Right forelimb (tissue), 1 donor: ENCODE measurements at places on chromosomes 5 and 9.

GRCh38 chr9:135369412-135369990 is 110.1 kb upstream of the PPP1R26 start:
- no peak for DNase-seq

DNA sequence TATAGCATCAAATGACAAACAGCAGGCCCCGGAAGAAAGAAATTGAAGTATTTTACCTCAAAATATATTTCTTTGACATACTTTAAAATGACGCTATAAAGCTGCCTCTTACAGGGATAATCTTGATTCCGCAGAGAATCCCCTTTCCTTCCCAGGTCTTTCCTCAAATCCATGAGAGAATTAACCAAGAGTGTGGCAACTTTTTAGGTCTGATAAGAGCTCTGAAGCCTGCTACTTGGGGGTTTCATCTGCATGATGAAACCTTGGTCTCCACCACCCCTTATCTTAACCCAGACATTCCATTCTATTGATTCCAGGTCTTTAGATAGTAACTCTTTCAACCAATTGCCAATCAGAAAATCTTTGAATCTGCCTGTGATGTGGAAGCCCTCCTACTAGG is 173.8 kb downstream of the CEMIP2 start:
- no peak for DNase-seq

GRCh38 chr5:51622161-51622790 is 239.0 kb downstream of the ISL1 start:
- no peak for DNase-seq

DNA sequence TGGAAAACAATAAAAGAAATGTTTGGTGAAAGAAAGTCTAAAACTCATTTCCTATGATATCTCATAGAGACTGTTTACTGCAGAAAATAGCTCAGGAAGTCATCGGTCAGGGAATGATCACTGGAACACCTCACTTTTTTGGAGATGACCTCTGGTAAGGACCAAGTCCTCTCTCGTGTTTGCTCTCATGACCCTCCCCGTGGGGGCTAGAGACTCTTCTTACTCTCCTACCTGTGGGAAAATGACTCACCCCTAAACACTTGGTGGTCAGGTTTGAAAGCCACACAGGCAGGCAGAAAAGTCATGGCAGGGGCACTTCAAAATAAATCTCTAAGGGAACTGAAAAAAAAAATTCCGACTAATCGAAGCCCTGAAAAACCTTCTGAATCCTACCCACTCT is 48.2 kb downstream of the FAM240B start:
- DNase-seq, result no peak

GRCh38 chr9:132488626-132489025 is 78.6 kb downstream of the CFAP77 start:
- DNase-seq, result no peak

- DNase-seq, result no peak
Observed at GRCh38 chr9:91546574-91546973, 122.9 kb upstream of the NFIL3 start.

- no peak for DNase-seq
Observed at GRCh38 chr9:73194284-73194683, 42.6 kb downstream of the ANXA1 start.

- DNase-seq, result no peak
Observed at GRCh38 chr5:95715799-95716461, 15.2 kb upstream of the RHOBTB3 start.

- DNase-seq, result no peak
Observed at GRCh38 chr5:133030343-133031005, 4.1 kb upstream of the ZCCHC10 start.

DNA sequence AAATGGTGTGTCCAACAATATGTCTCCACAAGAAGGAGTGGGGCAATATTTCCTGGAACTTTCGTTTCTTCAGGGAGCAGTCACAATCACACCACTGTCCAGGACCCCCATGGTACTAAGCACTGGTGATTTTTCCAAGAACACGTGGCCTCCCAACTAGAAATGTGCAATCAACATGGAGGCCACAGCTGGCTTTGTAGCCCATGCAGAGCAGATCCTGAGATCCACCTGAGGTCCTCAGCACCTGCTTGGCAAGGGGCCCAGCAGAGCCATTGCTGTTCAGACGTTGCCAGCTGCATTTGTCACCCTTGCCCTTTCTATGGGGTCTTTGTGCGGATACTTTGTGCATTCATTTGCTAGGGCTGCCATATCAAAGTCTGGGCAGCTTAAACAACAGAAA is 334.5 kb upstream of the IRX4 start:
- DNase-seq, result no peak

DNA sequence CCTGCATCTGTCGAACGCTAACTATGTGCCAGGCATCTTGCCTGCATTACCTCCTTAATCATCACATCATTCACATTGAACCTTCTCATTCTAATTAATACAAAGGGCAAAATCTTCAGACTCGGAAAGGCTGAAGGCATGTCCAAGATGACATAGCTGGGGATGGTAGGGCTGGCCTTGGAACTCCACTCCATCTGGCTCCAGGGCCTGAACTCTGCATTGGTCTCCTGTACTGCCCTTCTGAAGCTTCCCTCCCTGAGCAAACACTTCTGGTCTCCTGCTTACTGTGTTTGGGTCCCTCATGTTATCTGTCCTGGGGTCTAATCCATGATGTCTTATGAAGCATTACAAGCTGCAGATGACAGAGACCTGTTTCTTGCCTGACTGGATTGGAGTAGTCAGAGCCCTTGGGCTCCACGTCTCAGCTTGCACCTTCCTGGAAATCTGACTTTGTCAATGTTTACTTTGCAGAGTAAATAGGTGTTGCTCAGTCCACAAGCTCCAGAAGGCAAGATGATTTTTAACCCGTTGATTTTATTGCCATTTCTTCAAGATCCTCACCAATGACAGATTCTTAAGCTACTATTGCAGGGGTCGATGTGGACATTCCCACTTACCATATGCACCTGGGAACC is 106.1 kb downstream of the GALNT10 start:
- DNase-seq, result no peak

- DNase-seq, result no peak
Observed at GRCh38 chr5:96758621-96759020, 49.1 kb downstream of the ERAP1 start.

- DNase-seq, result no peak
Observed at GRCh38 chr5:14968796-14969195, 97.2 kb upstream of the ANKH start.

GRCh38 chr9:37961351-37961750 is 57.4 kb upstream of the SLC25A51 start:
- DNase-seq, result no peak

- DNase-seq, result no peak
Observed at GRCh38 chr9:31574006-31574765, 810.3 kb upstream of the ACO1 start.

- no peak for DNase-seq
Observed at GRCh38 chr9:108290839-108291585, 564.8 kb downstream of the ACTL7B start.

DNA sequence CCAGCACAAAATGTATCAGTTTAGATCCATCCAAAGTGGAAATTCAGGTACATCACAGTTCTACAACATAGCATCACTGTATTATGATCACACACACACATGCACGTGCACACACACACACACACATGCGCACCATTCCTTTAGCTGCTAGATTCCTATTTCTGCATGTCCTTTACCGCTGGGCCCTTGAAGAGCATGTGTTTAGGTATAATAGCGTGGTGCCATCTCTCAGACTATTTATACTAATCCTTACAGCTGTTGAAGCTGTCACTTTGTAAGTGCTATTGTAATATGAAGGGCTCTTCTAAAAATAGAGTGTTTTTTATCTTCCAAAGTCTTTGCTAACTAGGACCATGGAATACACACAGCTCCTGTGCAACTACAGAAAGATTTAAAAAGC is 308.8 kb upstream of the TRPC7 start:
- no peak for DNase-seq

DNA sequence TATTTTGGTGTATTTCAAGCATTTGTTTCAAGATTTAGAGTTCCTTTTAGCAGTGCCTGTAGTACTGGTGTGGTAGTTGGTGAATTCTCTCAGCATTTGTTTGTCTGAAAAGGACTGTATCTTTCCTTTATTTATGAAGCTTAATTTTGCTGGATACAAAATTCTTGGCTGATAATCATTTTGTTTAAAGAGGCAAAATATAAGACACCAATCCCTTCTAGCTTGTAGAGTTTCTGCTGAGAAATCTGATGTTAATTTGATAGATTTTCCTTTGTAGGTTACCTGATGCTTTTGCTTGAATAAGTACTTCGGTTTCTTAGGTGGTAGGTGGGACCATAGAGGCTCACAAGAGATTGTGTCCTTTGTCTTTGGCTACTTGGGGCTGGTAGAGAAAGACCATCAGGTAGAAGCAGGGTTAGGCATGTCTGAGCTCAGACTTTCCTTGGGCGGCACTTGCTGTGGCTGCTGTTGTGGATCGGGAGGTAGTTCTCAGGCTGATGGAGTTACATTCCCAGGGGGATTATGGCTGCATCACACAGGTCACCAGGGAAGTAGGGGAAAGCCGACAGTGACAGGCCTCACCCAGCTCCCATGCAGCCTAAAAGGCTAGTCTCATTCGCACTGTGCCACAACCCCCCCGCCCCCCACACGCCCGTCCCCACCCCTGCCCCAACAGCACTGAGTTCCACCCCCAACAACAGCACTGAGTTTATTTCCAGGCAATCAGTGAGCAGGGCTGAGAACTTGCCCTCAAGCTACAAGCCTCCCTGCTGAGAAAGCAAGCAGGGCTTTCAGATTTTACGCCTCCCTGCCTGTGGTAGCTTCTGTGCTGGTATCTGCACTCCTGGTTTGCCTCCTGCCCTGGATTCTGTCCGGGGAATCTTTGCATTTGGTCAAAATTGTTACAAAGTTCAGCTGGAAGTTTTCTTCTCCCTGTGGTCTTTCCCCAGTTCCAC is 127.1 kb upstream of the GLRA1 start:
- no peak for DNase-seq

GRCh38 chr5:143760131-143760505 is 51.8 kb upstream of the HMHB1 start:
- no peak for DNase-seq

DNA sequence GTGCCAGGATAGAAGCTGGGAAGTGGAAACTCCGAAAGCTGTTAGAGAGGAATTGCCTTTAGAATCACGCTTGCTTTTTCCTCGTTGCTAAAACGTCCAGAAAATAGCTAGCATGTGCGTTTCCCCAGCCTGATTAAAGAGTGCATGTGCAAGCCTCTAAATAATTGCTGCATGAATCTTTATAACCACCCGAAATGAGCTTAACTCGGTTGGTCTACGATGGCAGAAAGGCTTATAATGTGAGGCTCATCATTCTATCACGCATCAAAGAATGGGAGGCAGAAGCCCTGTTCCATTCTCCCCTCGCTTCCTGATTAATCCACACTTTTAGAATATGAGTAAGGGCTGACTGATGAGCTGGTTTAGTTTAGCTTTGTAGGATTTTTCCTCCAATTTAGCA is 394.6 kb upstream of the WWC1 start:
- no peak for DNase-seq

DNA sequence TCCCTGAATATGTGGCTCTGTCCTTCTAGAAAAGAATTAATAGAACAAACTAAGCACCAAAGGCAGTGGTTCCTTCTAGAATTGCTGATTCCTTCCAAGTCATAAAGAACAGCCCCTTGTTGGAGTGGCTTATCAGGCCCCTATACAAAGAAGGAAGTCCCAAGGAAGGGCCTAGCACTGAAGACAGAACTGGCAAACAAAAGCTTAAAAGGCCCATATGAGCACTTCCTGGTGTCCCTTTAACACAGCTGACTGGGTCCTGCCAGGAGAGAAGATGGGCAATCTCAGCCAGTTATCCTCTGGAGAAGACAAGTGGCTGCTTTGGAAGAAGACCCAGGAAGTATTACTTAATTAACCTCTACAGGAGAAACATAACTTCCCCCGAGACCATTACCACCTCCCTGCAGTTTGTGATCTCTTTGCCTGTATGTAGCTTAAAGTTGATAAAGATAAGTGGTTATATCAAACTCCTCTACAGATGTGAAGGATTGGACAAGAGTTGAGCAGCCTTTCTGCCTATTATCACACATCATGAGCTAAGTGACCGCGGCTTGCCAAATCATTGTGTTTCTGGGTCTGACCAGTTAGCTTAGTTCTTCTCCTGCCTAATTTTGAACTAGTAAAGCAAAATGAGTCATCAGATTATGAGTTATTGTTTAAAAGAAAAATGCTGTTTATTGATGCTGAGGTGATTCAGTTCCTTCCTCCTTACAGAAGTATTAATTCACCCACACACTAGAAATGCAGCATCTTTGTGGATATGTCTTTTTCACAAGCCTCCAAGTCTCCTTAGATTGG is 13.3 kb upstream of the STING1 start:
- DNase-seq, result no peak

- no peak for DNase-seq
Observed at GRCh38 chr9:13427587-13427986, 148.1 kb upstream of the MPDZ start.

DNA sequence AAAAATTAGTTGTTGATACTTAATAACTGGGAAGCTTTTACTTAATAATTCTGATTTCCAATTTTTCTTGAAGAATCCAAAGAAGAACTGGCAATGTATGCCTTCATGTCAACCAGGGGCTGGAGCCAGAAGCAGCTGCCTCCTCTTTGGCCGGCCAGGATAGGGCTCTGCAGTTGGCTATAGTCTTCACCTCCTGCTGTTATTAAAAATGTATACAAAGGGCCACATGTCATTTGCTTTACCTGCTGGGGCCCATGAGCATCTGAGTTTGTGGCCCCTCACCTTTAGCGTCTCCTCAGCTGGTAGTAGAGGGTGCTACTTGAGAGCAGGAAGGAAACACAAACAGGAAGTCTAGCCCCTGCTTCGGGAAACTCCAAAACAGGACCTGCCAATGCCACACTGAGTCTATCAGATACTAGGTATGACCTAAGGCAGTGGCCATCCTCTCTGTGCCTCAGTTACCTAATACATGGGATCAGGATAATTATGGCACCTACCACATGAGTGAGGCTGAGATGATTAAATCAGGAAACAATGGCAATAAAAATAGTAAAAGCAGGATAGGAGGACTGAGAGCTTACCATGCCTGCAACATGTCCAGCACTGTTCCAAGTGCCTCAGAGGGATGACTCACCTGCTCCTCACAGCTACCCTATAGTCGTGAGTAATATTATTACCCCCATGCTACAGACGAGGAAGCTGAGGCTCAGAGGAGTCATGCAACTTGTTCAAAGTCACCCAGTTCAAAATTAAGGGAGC is 21.3 kb downstream of the CCDC69 start:
- DNase-seq, result no peak

GRCh38 chr9:69023650-69024049 is 9.7 kb upstream of the PRKACG start:
- DNase-seq, result no peak

DNA sequence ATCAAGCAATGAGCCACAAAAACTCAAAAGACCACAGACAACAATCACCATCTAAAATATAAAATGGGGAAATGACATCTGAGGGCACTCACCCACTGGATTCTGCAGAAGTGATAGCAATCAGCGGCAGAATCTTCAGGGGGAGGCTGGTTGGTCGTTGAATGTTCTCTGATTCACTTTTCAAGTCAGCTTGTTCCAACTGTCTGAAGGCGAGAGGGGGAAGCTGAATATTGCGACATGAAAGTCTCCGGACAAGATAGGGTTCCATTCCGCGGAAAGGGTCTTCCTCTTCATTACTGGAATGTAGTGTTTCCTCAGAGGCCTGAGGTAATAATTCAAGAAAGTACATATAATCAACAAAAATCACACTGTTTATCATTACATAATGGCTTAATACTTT is 94.9 kb upstream of the PDE4D start:
- no peak for DNase-seq
